HEK293T (cell line): ENCODE measurements at places on chromosomes 1 and 21.

DNA sequence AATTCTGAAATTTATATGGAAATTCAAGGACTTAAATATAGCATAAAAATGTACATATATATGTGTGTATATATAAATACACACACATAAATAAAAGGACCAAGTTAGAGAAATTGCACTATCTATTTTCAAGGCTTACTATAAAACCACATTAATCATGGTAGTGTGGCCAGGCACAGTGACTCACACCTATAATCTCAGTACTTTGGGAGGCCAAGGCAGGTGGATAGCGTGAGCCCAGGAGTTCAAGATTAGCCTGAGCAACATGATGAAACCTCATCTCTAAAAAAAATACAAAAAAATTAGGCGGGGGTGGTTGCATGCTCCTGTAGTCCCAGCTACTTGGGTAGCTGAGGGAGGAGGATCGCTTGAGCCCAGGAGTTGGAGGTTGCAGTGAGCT lies 171.4 kb upstream of the GORAB start:
- DNase-seq = no peak

DNA sequence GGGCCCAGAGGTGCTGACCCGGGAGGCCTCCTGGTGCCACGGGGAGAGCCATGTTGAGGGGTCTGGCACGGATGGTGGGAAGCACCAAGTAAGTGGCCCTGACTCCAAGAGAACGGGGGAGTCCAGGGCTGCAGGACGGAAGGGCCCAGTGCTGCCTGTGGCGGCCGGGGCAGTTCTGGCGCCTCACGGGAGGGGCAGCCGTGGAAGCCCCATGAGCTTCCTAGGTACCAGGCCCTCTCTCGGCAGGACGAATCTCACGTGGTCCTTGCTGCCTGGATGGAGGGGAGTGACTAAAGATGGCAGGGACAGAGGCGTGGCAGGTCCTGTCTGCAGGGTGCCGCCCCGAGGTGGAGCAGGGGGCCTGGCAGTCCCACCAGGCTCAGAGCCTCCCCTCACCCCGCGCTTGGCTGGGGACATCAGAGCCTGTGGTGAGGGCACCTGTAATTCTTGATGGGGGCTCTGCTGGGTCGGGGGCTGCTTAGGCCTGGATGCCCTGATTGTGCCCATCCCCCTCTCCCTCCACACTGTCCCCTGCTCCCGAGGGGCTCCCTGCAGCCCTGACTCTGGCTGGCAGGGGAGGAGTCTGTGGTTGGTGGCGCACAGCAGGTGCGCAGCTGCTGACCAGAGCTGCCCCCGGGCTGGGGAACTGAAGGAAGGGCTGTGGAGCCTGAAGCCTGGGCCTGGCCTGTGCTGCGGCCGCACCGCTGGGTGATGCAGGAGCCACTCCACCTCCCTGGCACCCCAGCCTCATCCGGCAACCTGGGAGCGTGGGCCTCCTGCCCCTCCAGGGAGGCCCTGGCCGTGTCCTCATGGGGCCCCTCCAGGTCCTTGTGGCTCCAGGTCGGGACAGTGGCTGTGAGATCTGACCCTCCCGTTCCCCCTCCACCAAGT lies 31.4 kb downstream of the POFUT2 start:
- DNase-seq = no peak

GRCh38 chr1:205930799-205931281 lies 12.4 kb downstream of the SLC26A9 start:
- DNase-seq = no peak

DNA sequence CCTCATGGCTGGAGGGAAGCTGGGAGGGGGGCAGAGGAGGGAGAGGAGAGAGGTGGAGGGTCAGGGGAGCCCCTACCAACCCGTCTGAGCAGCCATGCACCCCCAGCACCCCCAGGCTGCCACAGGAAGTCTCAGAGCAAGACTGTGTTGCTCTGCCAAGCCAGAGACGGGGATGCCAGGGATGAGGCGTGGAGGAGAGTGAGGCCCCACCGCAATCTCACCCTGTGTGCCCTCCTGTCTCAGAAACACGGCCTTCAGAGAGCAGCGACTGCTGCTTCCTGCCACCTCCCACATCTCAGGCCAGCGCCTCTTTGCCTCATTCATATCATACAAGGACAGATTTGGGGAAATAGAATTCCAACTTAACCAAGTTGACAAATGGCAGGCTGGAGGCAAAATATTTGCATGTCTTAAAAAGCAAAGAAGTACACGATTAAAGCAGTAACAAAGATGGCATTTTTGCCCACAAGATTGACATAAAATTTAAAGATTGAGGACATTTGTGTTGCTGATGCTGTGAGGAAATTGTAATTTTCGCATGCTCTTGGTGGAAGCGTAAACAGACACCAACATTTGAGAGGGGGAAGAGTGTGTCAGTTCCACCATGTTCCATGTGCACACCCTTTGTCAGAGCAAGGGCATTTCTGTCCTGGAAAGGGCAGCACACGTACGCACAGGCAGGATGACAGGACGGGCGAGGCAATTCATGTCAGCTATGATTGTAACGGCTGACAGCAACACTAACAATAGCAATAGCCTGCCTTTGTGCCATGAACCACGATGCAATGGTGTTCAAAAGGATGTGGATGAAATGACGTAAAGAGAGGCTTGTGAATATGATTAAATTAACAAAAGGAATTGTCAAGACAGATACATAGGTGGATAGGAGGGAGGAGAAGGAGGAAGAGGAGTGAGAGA lies 59.0 kb upstream of the BACE2 start:
- no peak for DNase-seq

DNA sequence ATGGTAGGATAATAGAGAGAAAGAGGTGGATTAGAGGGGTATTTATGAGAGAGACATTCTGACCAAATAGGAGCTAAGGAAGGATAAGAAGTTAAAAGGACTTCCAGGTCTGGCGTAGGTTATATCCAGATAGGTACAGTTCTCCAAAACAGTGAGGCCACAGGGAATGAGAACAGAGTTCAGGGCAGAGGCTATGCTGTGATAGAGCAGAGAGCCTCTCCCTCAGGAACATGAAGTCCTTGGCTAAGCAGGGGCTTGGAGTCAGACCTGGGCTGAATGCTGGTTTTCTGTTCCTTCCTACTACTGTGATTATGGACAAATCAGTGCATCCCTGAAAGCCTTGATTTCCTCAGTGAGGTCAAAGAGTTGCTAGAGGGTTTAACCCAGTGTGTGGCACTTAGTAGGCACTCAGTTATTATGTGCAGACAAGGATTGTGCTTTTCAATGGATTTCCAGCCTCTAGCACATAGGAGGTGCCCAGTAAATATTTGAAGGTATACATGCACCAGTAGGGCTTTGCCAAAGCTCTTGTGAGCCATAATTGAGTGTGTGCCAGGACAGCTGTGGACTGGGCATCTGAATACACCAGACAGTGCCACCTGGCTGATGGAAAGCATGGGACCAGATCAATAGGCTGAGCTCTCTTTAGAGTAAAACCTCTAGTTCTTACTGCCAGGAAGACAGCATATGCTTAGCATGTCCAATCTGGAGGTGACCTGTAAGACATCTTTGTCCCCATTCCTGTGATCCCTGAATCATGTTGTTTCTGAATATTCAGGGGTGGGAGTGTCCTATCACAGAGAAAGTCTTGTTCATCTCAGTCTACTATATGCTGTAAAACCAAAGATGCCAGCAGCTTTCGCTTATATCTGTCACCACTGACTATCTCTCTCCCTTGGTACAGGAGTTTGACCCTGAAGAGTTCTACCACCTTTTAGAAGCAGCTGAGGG lies 111.1 kb downstream of the PIK3R3 start:
- no peak for DNase-seq

- no peak for DNase-seq
Observed at GRCh38 chr1:87045761-87046304, 131.4 kb downstream of the HS2ST1 start.

DNA sequence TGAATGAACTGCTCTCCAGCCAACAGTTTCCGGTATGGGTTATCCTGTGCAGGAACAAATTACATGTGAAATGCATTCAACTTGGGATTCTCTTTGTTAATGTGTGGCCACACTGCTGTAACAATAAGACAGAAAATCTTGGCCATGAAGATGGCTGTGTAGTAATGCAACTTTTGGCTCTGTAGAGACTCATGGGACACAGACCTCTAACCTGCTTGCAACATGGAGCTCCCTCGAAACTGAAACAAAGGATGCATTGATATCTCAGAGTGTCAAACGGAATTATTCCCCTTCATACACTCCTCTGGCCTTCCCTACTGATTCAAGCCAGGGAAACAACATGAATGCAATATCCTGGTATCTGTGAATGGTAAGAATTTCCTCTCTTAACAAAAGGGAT lies 559.3 kb upstream of the ZRANB2 start:
- DNase-seq = no peak

DNA sequence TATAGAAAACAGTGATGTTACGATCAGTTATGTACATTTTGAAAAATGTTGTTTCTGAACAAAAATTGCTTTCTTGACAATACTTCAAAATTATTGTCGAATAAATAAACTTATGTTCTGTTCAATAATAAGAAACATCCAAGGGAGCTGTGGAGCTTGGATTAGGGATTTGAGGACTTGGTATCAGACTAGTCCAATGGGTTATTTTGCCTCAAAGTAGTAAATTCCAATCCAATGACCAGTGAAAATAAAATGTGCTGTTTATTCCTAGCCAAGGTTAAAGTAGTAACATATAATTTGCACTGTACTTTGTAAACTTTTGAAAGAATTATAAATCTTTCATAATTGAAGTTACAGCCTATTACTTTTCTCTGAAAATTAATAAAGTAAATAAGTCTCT lies 79.1 kb upstream of the IVNS1ABP start:
- DNase-seq = no peak

- no peak for DNase-seq
Observed at GRCh38 chr1:182386980-182387379, 4.6 kb downstream of the GLUL start.

DNA sequence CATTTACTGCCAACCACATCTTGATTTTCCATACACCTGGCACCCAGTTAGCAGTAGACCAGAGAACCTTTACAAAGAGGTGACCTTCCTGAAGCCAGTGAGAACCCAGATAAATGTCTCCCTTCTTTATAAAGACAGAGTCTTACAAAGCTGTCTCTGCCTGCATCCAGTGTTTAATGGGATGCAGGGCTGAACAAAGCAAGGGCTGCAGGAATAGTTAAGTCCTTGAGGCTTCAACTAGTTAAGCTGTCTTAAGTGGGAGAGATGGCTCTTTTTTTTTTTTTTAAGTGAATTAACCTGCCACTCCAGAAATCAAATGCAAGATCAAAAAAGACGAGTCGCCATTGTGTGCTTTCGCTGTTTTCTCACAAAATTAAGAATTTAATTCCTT lies 1.5 kb downstream of the AHCYL1 start:
- no peak for DNase-seq

GRCh38 chr21:32349333-32349944 lies 43.4 kb downstream of the URB1 start:
- DNase-seq = no peak

GRCh38 chr1:159751031-159751430 lies 29.7 kb upstream of the DUSP23 start:
- no peak for DNase-seq

DNA sequence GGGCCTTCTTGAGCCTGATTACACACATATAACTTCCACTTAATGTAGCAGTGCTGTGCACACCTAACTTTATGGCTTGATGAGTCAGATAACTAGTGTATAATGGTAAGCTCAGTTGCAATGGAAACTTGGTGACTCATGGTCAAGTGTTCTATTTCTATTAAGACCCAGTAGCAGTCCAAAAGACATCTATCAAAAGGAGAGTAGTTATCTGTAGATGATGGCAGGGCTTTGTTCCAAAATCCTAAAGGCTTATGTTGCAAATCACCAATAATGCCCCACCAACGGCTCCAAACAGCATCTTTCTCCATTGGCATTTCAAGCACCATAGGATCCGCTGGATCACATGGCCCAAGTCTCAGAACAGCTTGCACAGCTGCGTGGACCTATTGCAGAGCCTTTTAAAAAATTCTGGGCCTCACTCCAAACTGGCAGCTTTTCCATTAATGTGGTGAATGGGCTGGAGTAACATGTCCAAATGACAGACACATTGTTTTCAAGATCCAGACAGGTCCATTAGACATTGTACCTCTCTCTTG lies 566.8 kb upstream of the USP24 start:
- DNase-seq = no peak

- DNase-seq = peak; percentile 60
Observed at GRCh38 chr1:165444897-165445370, at the start of gene RXRG. RXRG (minus strand) TSS chr1:165445126; CDS start chr1:165444893, 233 bp downstream.

GRCh38 chr1:2831596-2832212 lies 30.2 kb upstream of the TTC34 start:
- no peak for DNase-seq

DNA sequence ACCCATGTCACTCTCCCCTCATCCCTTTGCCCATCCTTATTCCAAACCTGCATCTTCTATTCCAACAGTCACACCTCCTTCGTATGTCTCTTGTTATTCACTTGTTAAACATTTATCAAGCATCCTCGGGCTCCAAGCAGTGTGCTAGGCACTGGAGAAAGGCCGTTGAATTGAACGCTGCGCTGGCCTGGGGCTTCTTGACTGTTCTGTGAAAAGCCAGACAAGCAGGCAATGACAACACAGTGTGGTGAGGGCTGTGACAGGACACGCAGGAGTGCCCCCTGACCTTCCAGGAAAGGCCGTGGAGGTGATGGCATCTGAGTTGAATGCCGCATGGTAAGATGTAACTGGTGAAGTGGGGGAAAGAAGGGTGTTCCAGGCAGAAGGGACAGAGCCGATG lies 19.2 kb downstream of the ETV3 start:
- DNase-seq = no peak

GRCh38 chr1:153866045-153866850 lies 56.5 kb downstream of the GATAD2B start:
- DNase-seq = no peak

DNA sequence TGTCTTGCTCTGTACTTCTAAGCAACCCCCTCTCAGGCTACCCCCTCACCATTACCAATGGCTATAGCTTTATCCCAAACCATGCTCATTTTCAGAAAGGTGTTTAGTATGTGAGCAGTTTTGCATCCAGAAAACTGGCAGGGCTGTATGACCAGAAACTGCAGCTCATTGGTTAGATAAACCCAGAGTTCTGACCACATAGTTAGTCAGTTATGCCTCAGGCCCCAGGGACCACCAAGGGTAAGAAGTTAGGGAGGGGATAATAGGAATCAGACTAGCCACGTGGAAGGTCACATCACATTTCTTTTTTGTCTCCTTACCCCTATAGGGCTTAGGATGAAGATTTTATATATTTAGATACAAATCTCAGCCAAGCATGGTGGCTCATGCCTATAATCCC lies 1.2 kb downstream of the ITGA10 start:
- DNase-seq = no peak

DNA sequence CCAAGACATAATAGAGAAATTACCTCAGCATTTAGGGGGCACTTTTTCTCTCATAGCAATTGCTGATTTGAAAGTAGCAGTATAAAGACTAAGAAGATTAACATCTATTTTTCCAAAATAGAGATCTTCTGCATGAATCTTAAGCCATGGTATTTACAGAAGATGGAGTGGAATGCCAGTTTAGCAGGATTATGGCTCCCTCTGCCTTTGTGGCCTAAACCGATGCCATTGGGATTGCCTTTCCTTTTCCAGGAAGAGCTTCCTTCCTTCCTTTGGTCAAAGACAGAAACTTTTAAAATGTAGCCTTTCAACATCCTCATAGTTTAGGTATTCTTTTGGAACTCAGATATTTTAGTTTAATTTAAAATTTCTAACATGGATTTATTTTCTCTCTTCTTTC lies 39.4 kb downstream of the CFHR5 start:
- DNase-seq = no peak

- DNase-seq = no peak
Observed at GRCh38 chr21:34362136-34362444, 1.7 kb upstream of the KCNE2 start.

- DNase-seq = no peak
Observed at GRCh38 chr1:156378557-156378956, 9.5 kb downstream of the RHBG start.

- no peak for DNase-seq
Observed at GRCh38 chr1:244067893-244068292, 16.8 kb downstream of the ZBTB18 start.

GRCh38 chr1:111906111-111906510 lies 83.4 kb downstream of the KCND3 start:
- DNase-seq = no peak
